ENCODE measurements at places on chromosomes 11 and 22. TPM values are rescaled to one million over a fixed set of nuclear protein-coding genes. Genes with fewer than 3 reads are reported as not detected.

DNA sequence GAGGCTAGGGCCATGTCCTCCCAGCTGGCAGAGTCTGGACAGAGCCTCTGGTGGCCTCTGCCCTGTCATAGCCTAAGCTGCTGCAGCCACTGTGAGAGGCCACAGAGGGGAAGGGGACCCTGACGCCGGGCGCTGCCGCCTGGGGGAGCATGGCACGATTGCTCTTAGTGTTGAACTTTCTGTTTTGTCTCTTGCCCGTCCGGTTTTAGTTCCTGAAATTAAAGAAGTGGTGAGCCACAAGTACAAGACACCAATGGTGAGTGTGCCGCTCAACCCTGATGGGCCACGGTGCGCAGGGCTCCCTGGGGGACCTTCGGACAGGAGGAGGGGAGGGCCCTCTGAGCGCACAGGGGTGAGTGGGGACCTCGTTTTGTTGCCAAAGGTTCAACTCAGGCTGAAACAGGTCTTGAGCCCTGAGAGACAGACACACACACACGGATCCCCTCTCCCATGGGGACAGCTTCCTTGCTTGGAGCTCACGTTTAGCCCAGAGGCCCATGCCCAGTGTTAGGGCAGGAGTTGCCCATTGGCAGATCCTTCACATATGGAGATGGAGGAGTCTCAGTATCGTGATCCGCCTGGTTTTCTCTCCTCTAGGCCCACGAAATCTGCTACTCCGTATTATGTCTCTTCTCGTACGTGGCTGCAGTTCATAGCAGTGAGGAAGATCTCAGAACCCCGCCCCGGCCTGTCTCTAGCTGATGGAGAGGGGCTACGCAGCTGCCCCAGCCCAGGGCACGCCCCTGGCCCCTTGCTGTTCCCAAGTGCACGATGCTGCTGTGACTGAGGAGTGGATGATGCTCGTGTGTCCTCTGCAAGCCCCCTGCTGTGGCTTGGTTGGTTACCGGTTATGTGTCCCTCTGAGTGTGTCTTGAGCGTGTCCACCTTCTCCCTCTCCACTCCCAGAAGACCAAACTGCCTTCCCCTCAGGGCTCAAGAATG is 23.8 kb downstream of the MYBPC3 start:
- no peak for DNase-seq
- H3K36me3 ChIP-seq, result peaks cover 44% of the 10 kb centered on the region
- H3K27me3 ChIP-seq, result no peaks in the 10 kb centered on the region
- peaks cover 13% of the 10 kb centered on the region for H3K4me1 ChIP-seq
- no peak overlapping the region for H3K4me3 ChIP-seq
- no peak overlapping the region for H3K27ac ChIP-seq

DNA sequence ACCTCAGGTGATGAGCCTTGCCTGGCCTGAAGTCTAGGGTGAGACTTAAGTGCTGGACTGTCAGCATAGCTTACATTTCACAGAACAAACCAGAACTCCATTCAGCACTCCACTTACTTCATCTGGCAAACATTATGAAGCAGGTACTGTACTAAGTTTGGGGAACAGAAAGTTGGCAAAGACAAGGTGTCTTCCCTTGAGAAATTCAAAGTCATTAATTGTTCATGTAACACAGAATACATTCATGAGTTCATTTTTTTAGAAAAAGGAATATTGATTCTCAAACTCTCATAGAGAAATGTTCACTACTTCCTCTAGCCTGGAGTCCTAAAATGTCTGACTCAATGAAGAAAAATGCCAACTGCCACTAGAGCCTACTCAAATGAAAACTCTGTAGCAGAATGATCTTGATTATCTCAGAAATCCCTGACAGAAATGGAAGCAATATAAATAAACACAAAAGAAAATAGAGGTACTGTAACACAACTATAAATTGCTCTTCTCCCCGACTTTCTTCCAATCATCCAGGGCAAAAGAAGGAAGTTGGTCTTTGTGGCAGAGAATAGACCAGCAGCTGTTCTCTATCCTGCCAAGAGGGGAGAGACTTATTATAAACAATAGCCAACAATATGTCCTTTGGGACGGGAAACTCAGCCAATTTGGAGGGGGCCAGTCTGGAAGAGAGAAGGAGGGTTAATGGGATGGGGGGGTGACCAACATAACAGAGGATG is 129.2 kb upstream of the MTMR2 start:
- no peaks in the 10 kb centered on the region for H3K27me3 ChIP-seq
- H3K4me3 ChIP-seq, result no peak overlapping the region
- H3K4me1 ChIP-seq, result no peaks in the 10 kb centered on the region
- DNase-seq, result no peak
- no peak overlapping the region for H3K27ac ChIP-seq
- H3K36me3 ChIP-seq, result no peaks in the 10 kb centered on the region

DNA sequence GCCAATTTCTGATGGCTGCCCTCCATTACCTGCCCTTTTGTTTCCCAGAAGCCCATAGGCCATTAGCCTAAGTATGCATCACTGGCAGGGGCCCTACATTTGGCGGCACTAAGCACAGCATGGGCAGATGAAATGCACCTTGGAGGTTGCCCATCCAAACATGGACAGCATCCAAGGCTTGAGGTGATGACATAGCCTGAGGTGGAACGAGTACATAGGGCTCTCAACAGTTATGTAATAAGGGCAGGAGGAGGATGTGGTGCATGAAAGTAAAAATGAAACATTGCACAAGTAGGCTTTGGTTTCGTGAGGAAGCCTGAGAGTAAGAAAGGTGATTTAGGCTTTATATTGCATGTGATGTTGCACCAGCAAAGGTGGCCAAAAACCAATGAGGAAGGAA is 148.1 kb downstream of the FAM76B start:
- H3K4me1 ChIP-seq, result no peaks in the 10 kb centered on the region
- DNase-seq, result peak; percentile 2
- H3K27ac ChIP-seq, result no peak overlapping the region
- H3K36me3 ChIP-seq, result no peaks in the 10 kb centered on the region

The GRIA4 gene
- total RNA-seq, result under 0.01 TPM

The MPPED2 gene
- 1.1 TPM for total RNA-seq

All from thymus (tissue), 14 donors.